ENCODE measurements at places on chromosomes 1 and 21.

DNA sequence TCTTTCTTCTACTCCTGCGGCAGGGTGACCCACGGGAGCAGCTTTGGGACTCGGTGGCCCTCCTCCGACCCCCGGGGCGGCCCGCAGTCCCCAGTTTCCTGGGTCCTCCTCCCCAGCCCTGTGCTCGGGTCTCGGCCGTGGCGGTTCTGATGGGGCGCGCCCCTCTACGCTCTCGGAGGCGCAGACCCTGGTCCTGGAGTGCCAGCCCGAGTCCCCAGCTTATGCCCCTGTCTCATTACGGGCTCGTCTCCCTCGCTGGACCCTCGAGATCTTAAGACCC is 430 bp downstream of the BTG2 start:
- DNase-seq, result no peak

- DNase-seq, result no peak
Measured at GRCh38 chr1:184753608-184754475, 816 bp downstream of the EDEM3 start.

DNA sequence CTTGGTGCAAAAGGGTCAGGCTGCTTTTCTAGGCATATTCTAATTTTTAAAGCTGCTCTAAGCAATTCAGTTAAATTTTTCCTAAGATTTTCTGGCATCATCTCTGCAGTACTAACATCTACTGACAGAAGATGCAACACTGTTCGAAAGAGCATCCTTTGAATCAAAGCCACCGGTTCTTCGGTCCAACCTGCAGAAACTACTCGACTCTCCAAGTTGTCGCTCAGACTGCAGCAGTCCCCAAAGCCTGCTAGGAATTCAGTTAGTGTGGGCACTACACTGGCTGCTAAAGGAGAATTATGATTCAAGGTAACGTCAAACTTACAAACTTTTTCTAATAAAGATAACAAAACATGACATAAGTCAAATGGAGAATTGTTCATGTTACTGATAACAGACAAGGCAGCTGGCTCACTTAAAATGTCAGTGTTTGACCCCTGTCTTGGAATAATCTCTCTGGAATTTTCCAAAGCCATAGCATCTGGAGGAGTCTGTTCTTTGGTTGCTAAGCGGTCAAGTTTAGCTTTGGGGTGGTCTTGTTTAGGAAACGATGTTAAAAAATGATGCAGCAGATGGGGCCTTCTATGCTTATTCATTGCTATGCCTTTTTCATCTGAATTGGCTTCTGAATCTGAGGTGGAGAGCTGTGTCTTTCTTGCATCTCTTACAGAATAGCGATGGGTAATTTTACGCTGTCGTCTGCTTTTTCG is 56.9 kb downstream of the LYST start:
- DNase-seq, result no peak

DNA sequence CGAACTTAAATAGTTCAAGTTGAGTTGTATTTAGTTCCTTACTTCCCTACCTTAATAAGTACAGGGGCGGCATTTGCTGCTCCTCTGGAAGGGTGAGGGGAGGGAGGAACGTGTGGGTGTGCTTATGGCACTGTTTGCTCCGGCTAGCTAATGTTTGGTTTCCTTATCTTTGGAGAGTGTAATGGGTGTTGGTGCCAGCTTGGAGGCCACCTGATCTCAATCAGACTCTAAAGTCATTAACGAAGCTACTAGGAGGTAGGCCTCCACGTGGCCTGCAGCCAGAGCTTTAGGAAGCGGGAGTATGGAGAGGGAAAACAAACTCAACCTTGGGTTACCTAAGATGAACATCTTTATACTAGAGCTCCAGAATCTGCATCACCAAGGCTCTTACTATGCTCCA is 43.0 kb upstream of the RAP1A start:
- DNase-seq, result no peak

DNA sequence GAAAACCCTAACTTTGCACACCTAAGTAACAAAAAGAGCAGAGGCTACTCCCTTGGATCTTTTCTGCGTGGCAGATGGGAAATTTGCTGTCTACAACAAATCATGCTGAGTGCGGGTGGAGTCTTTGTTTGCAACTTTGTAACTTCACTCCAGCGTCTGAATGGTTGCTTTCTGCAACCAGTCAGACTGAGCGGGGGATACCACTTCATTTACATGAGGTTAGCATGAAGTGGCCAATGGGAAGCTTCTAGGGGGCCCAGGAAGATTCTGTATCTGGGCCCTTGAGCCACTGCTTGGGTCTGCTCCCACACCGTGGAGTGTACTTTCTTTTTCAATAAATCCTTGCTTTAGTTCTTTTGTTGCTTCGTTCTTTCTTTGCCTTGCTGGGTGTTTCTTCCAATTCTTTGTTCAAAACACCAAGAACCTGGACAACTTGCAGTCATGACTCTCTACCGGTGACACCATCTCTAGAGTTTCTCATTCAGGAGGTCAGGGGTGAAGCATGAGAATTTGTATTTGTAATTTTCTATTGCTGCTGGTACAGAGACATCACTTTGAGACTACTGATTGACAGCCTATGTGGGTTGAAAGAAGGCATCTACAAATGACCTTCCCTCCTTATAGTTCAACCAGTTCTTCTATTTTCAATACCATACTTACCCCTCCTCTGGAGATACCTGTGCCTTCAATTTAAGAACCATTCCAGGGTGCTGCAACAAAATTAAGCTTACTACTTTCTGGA is 55.8 kb upstream of the RC3H1 start:
- DNase-seq, result no peak
